ENCODE measurements at places on chromosomes 3 and 15. TPM values are rescaled to one million over a fixed set of nuclear protein-coding genes. Genes with fewer than 3 reads are reported as not detected.

DNA sequence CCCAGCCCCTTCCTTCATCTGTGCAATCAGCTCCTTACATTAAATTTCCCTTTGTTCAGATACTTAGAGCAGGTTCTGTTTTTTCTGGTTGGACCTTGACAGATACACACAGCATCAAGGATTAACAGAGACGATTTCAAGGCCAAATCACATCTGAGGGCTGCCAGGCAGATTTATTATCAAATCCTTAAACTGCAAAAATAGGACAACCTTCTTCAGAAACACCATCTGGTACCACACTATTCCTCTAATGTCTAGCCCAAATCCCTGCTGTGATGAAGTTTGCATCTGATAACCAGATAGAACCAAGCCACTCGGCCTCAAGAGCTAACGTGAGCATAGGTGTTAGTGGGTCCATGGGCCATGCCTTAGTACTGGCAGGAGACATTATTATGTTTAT, 250.7 kb upstream of the PROK2 start:
- DNase-seq, result no peak

DNA sequence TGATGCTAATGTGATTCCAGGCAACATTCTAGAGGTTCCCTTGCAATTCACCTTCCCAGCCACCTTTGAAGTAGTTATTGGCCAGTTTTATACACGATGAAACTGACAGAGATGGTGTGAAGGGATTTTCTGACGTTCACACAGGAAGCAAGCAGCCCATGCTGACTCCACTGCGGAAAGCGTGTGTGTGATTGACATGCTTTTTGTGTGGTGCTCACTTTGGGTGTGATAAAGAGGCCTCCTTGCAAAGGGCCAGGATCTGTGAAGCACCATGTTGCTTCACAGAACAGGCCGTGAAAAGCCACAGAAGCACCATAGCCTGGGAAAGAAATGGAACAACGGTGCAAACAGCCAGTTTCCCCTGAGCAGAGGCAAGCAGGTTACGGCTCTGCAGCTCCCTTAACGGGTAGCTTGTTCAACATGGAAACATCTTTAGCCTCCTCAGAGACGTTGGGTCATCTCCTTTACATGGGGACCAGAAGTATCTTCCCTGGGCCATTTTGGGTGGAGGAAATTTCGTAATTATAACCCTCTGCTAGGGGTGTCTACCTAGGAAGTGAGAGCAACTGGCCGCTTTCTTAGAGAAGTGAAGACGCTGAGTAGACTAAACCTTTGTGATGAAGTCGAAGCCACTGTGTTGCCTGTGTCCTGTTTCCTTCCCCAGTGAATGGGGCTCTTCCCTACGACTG, 108.5 kb downstream of the APBA2 start:
- DNase-seq, result no peak

The SYNPR gene
- not detected for total RNA-seq

The FRMD5 gene
- not detected for total RNA-seq

DNA sequence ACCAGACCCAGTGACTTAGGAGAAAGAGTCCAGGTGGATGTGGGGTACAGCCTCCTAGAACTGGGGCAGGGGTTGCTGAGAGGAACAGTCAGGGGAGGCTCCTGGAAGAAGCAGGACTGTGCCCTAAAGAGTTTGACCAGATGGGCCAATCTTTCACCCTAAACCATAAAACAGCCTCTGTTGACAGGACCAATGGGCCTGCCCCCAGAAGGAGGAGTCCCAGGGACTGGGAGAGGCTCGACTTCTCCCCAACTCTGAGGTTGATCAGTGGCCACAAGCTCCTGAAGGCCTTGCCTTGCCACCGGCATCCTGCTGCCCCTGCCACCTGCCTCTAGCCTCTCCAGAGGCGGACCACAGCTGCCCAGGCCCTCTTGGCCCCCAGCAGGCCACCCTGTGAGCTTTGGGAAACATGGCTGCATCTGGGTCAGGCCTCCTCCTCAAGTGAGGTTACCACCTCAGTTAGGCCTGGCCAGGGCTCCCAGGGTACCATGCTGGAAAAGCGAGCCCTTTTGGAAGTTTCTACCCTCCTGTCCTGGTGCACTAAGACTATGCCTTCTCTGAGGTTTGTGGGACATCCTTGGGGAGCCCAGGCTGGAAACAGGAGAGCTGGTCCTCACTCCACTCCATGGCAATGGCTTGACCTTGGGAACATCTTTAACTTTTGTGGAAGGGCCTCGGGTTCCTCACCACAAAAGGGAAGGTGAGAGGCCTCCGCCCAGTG, 2.8 kb downstream of the VIPR1 start:
- peak; percentile 2 for DNase-seq

- DNase-seq, result no peak
Measured at GRCh38 chr3:82715091-82715856, 953.8 kb upstream of the GBE1 start.

The GOLGA8Q gene
- total RNA-seq, result 5.2 TPM

- no peak for DNase-seq
Measured at GRCh38 chr3:195164573-195165264, 106.2 kb downstream of the XXYLT1 start.

- no peak for DNase-seq
Measured at GRCh38 chr15:79593119-79593869, 161.2 kb downstream of the MINAR1 start.

- DNase-seq, result no peak
Measured at GRCh38 chr3:71303627-71304200, 279.8 kb downstream of the FOXP1 start.

DNA sequence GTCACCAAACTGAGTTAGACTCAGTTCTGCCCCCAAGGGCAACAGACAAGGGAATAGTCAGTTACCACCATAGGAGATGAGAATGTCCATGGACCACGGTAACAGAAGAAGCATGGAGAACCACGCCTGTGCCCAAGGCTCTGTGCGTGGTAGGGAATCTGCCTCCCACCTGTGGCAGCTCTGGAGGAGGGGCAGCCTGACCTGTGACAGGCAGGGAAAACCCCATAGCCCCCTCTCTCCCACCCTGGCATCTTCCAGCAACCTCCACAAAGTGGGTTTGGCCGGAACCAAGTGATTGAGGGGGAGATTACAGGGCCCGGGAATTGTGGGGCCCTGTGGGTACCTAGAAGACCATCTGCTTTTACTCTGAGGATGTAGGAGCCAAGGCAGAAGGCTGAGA, 14.3 kb upstream of the LTF start:
- no peak for DNase-seq

DNA sequence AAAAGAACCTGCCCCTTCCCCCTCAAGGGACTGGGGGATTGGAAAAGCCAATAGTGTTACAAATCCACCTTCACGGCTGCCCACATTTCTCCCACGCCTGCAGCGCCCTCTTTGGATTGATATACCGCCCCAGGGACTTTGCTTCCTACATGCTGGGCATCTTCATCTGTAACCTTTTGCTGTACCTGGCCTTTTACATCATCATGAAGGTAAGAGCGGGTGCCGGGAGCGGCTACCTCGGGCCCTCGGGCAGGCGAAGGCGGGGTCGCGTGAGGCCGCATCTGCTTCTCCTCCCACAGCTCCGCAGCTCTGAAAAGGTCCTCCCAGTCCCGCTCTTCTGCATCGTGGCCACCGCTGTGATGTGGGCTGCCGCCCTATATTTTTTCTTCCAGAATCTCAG, 73.1 kb downstream of the USF3 start:
- DNase-seq, result no peak

- DNase-seq, result no peak
Measured at GRCh38 chr3:12316729-12317351, 28.0 kb downstream of the PPARG start.

GRCh38 chr3:123388042-123388441, 60.8 kb downstream of the ADCY5 start:
- no peak for DNase-seq

DNA sequence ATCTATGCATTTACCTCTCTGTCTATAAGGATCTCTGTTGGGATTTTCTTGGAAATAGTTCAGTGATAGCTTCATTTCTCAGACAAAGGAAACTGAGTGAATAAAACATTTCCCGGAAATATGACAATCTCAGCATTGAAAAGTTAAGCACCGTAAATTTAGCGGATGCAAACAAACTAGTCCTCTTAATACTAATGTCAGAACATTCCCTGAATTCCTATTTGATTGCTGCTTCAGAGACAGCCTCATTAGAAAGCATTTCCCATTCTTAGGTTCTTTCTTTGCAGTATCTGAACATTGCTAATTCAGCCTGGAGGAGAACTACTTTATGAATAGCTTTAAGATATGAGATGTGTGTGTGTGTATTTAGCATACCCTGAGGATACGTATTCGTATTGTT, 101.3 kb downstream of the NR2F2 start:
- no peak for DNase-seq

GRCh38 chr3:64878362-64878761, 190.6 kb upstream of the ADAMTS9 start:
- DNase-seq, result no peak

GRCh38 chr3:126268866-126269265, 88.3 kb downstream of the KLF15 start:
- DNase-seq, result no peak

The CHRD gene
- total RNA-seq, result 36.6 TPM

The PLA2G4B gene
- 3.5 TPM for total RNA-seq

DNA sequence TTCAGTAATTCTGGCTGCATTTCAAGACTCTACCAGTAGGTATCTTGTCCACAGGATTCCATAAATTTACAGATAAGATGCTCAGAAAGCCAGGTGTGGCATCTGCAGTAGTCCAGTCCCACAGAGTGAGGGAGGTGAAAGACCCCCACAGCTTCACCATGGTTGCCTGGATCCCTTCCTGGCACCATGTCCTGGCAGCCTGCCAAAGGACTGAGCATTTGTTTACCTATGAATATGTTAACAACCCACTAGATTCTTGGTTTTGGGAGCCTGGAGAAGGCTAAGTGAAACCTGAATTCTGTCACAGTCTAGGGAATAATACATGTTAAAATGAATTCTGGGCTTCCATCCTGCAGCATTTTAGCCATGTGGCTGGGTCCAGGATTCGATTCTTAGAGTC, 14.9 kb downstream of the CHST2 start:
- DNase-seq, result no peak

The SI gene
- not detected for total RNA-seq

DNA sequence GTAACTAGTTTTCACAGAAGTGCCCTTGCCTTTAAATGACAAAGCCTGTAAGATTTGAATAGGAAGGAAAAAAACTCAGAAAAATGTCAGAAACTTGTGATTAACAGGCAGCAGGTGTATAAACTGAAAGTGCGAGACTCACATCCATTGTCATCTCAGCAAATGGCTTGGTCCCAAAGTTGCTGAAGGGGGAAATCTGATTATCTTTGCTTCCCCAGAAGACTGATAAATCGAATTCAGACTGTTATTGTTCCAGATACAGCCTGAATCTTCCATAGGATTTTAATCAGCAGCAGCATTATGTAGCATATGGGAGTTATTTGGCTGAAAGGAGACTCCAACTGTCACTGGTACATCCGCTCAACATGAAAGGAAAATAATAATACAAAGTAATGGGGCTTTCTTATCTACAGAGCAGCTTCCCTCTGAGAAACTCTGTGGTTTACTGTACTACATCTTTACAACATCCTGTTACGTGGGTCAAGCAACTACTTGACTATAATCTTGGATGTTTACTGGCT, 550.4 kb upstream of the CCDC54 start:
- no peak for DNase-seq

The XRN1 gene
- 44.4 TPM for total RNA-seq

- DNase-seq, result no peak
Measured at GRCh38 chr3:128133273-128133883, 9.8 kb upstream of the RUVBL1 start.
